Upper lobe of left lung (tissue), 6 donors: ENCODE measurements at places on chromosomes 1 and 21.

DNA sequence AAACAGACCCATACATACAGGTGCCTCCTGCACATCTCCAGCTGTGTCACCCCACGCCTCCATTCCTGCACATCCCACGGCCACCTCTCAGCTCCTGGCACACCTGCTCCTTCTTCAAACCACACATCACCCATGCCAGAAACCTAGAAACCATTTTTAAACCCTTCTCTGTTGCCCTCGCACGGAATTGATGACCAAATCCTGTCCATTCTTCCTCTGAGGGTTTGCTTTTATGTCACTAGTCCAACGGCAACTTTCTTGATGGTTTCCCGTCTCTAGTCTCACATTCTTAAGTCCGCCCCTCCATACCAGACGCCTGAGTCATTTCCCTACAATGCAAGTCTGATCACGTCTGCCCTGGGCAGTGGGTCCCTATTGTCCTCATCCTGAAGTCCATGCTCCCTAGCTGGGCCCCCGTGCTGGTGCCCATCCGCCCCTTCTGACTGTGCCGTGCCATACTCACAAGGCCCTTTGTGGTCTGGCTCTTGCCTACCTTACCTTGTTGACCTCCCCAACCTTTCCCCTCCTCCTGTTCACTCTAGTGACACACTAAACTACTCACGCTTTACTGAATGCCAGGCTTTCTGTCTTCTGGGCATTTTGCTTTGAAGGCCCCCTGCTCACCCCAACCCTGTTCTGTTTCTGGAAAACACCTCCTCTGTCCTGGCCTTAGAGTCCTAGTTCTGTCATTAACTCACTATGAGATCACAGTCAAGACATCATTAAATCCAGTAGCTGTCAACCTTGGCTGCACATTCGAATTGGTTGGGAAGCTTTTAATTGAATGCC, 17.6 kb downstream of the SLC2A1 start:
- DNase-seq: no peak

DNA sequence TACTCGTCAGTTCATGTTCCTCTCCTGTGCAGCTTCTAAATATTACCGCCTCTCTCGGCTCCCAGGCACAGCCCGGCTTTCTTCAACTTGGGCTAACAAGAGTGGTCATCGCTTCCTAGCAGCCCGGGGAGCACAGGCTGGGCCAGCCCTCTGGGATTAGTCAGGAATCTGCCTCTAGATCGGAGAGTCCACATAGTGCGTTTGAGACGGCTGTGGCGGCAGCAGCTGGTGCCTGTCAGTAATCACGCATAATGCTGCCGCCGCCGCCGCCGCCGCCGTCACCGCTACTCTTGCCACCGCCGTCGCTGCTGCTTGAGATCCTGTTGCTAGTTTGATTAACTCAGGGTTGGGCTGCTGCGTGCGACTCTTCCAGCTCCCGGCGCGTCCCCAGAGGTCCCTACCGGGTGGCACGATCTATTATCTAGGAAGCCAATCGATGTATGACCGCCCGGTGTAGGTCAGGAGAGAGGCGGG, at the start of gene RXRG:
Gene RXRG, minus strand, starts transcription at position 230 of the 474 bp plus-strand sequence. CDS start 233 bp downstream, outside the sequence.
- peak; percentile 48 for DNase-seq

GRCh38 chr1:204110894-204111633, 38.1 kb downstream of the SOX13 start:
- DNase-seq: no peak

GRCh38 chr1:66217021-66217420, 316.9 kb upstream of the SGIP1 start:
- DNase-seq: no peak

DNA sequence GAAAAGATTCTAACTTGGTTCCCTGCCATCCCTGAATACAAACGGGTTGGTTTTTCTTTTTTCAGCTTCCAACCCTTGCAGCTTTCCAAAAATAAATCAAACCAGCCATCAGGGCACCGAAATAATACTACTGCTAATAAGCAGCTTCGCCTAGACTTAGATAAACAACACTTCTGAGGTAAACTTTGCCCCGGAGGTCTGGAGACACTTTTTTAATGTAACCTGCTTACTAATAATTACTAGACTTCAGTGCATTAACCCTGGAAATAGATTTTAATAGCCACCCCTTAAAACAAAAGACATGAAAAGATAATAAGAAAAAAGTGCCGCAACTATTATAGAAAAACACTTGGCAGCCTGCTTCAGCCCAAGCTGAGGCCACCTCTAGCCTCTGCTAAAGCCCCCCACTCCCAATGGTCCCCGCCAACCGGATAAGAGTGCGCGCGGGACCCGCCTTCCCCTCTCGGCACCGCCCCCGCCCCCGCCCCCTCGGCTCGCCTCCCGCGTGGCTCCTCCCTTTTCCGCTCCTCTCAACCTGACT, 405 bp upstream of the GADD45A start:
- no peak for DNase-seq

GRCh38 chr1:41658431-41659158, 174.1 kb upstream of the EDN2 start:
- DNase-seq: peak; percentile 50

DNA sequence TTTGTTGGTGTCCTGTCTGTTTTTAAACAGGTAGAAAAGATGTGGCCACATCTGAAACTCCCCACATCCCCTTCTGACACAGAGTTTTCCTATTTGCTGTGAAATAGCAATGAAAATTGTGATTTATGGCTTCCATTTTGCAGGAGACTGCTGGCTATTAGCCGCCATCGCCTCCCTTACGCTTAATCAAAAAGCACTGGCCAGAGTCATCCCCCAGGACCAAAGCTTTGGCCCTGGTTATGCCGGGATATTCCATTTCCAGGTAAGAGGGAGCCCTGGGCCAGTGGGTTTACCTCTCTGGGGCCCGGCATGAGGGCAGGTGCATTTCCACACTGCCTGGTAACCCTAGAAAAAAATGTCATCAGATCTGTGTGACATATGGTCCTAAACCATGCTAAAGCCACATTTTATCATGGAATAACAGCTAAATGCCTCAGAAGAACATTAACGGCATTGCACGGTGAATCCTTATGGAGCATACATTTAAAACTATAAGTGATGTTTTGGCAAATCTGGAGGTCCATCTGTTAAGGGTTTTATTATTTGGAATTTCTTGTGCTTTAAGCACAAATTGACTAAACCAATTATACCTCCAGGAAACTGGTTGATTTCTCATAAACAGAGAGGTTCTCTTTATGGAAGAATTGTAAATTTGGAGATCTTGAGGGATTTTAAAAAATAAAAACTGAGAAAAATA, 12.3 kb downstream of the CAPN9 start:
- no peak for DNase-seq

DNA sequence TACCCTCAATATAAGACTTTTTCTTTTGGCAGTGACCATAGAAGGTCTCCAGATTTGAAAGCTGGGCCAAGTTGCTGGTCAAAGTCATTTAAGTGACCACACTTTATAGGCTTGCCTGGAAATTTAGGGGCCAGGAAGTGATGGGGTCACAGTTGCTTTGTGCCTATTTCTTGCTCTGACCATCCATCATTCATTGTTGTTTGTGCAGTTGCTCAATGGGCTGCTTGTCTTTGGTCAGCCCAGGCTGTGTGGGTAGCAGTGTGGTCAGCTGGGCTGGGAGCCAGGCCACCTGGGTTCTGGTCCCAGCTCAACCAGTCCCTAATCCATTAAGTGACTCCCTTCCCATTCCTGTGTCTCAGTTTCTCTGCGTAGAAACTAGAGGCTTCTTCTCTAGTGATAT, 2.1 kb upstream of the OTUD7B start:
- no peak for DNase-seq
